ENCODE measurements at places on chromosomes 2 and 18.

GRCh38 chr2:200430017-200430416, 79.9 kb downstream of the KCTD18 start:
- DNase-seq = no peak

DNA sequence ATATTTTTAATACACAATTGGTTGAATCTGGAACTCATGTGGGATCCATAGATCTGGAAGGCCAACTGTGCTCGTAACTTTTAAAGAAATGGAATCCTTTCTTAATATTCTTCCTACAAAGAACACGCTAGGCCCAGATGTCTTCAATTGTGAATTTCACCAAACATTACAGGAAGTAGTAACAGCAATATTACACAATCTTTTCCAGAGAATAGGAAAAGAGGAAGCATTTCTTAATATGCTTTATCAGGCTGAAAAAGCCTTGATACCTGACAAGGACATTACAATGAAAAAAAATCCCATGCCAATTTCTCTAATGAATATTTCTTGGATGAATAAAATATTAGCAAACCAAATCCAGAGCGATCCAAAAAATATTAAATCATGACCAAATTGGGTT, 80.3 kb upstream of the HAAO start:
- no peak for DNase-seq

DNA sequence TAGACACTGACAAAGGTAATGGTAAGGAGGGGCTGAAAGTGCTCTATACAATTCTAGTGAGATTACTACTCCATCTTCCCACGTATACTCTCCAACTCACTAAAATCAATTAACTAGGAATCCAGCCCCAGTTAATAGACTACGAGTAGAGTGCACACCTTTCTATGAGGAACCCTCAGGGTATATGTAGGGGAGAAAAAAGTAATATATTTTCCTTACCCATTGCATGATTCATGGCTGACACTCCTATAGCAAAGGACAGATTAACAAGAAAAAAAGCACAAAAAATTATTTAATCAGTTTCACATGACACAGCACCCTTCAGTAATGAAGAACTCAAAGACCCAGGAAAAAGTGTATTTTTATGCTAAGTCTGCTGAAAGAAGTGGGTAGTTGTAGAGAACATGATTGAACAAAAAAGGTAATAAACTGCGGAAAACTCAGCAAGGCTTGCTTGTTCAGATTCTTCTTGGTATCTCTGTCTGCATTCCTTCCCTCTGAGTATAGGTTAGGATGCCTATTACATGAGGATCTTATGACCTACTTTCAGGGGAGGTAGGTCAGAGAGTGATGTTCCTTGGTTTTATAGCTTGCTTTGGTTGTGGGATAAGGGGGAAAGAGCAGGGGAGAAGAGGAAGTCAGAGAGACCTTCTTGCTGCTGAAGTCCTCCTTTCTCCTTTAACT, 342.0 kb upstream of the DLGAP1 start:
- no peak for DNase-seq

- DNase-seq = peak; percentile 83
Measured at GRCh38 chr18:2515908-2516625, 55.2 kb downstream of the METTL4 start.

- no peak for DNase-seq
Measured at GRCh38 chr2:41510108-41510507, 537.7 kb upstream of the PKDCC start.

GRCh38 chr2:42414158-42414557, 53.1 kb upstream of the COX7A2L start:
- DNase-seq = no peak

DNA sequence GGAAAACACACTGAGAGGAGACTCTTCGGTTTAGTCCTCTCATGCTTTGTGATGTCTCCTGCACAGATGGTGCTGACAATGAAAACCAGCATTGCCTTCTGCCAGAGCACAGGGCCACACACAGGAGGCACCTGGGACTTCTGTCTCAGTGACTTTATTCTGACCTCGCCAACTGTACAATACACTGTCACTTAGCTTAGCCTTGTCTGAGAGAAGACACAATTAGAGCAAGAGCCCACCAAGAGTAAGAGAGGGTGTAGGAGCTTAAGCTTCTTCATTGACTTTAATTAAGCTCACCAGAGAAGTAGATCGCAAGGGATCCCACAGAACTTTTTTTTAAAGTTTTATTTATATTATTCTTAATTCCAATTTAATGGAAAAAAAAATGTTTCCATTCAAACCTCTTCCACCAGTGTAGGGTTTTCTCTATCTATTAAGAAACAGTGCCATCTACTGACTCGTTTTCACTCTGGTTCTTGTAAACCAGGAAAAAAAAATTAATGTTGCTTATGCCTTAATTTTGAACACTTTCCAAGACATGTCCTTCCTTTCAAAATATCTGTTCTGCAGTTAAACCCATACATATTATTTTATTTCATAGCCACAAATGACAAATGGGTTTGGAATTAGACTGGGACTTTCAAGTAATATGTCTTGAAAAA, 42.4 kb upstream of the DDX18 start:
- DNase-seq = peak; percentile 39

- no peak for DNase-seq
Measured at GRCh38 chr2:102137138-102137537, 5.4 kb upstream of the IL1R1 start.

GRCh38 chr18:78739882-78740677, 239.5 kb upstream of the SALL3 start:
- no peak for DNase-seq

DNA sequence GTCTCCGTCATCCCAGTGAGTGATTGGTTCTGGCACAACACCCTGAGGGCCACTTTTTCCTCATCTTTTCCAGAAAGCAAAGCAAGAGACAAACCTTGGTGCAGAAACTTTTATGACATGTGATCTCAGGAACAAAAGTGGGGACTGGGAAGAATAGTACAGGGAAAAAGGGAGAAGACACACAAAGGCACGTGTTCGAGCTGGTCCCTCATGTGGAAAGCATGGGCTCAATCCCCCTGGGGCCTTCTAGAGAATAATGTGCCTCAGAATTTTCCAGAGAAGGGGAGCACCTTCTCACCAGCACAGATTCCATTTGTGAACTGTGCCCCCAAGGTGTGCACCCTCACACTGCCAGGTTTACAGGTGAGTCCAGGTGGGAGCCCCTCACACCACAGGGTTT, 312.6 kb downstream of the FBXO15 start:
- no peak for DNase-seq

GRCh38 chr2:98126061-98126460, 39.1 kb downstream of the VWA3B start:
- no peak for DNase-seq

GRCh38 chr2:127093648-127094210, 13.2 kb downstream of the BIN1 start:
- DNase-seq = no peak

DNA sequence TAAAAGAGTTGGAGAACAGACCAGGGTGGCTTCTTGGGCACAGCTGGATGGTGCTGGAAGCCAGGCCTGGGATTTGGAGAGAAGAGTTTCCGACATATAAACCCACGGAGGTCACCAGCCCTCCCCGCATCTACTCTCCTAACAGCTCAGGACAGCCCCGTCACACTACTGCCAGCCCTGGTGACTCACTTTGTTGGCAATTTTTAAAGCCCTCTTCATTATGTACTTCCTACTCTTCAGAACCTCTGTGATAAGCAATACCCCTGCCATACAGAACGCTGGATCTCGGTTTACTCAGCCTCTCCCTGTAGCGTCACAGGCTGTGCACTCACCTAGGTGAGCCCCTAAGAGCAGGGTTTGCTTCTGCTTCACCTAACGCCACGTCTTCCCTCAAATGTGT, 48.1 kb downstream of the ID2 start:
- DNase-seq = no peak

DNA sequence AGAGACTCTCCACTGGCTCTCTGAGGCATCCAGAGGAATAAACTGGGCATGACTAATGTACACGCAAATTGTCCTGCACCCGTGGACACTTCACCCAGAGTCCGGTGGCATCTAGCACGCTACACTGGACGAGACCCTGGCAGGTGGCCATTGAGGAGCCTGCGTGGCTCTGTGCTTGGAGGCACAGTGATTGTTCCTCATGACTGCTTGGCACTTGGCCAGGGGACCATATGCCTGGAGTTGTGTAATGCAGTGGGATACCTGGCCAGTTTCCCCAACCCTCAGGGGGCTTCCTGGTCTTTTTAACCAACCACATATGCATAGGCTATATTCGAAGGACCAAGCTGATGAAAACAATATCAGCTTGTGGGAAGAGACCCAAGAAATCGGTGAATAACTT, 66.6 kb downstream of the MTCL1 start:
- DNase-seq = no peak

GRCh38 chr2:18186816-18187613, 308.5 kb downstream of the KCNS3 start:
- DNase-seq = no peak

GRCh38 chr2:49003201-49003600, 151.1 kb downstream of the FSHR start:
- DNase-seq = no peak

GRCh38 chr2:136025057-136025973, 39.9 kb upstream of the DARS1 start:
- DNase-seq = no peak

DNA sequence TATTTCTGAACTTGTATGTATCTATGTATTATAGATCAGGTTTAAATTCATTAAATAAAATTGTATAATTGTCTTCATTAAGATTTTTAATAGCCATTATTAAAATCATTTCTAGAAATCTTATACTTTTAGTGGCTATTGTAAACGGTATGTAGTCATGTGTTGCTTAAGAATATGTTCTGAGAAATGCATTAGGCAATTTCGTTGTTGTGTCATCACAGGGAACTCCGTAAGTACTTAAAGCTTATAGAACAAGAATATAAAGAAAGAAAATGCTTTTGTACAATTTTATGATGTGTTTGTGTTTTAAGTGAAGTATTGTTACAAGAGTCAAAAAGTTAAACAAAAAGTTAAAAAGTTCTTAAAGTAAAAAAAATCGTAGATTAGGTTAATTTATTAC, 765.8 kb downstream of the METTL4 start:
- no peak for DNase-seq

GRCh38 chr2:46942891-46943626, 27.5 kb upstream of the MCFD2 start:
- no peak for DNase-seq

GRCh38 chr18:45253973-45254708, 361.1 kb upstream of the SLC14A2 start:
- no peak for DNase-seq

DNA sequence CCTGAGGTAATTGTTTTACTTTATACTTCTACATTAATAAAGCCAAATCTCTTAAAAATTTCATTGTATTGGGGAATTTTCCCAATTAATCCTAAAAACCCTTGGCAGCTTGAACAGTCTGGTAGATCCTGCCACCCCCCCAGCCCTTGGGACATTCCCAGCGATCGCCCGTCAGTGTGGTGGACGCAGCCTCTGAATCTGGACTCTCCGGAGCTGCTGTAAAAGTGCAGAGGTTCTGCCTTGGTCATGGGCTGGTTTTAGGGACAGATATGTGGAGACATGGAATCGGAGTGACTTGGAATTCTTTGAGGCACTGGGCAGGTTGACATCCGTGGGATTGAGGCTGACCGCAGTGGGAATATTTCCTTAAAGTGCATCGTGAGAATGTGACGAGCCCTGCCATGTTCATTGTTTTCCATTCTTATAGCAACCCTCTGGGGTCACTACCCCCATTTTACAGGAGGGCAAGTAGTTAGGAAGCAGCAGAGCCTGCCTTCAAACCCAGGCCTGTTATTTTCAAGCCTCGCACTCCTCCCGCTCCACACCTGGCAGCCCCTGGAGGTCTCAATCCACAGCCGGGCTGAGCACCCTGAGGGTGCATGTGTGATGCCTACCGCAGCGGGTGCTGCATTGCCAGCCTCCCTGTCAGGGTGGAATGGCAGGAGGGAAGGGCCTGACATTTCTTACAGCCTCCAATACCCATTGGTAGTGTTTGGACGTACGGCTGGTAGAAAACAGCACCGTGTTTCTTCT, 6.5 kb downstream of the EMILIN2 start:
- no peak for DNase-seq

DNA sequence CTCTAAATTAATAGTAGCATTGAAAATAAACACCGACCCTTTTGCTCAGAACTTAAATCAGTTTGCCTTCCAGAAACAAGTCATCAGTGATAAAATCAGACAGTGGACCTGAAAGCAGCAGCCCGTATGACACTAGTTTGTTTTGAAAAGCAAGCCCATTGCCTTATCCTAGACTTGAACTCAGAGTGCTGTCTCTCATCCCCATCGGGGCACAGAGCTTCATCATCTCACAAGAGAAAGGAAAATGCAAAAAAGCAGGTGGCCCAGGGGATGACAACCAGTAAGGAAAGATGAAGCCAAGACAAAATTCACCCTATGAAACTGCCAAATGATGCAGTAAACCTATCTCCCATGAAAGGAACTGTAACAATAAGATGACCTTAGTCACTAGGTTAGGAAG, 71.2 kb downstream of the CERKL start:
- no peak for DNase-seq

- no peak for DNase-seq
Measured at GRCh38 chr18:66193938-66194337, 410.0 kb downstream of the CDH19 start.

DNA sequence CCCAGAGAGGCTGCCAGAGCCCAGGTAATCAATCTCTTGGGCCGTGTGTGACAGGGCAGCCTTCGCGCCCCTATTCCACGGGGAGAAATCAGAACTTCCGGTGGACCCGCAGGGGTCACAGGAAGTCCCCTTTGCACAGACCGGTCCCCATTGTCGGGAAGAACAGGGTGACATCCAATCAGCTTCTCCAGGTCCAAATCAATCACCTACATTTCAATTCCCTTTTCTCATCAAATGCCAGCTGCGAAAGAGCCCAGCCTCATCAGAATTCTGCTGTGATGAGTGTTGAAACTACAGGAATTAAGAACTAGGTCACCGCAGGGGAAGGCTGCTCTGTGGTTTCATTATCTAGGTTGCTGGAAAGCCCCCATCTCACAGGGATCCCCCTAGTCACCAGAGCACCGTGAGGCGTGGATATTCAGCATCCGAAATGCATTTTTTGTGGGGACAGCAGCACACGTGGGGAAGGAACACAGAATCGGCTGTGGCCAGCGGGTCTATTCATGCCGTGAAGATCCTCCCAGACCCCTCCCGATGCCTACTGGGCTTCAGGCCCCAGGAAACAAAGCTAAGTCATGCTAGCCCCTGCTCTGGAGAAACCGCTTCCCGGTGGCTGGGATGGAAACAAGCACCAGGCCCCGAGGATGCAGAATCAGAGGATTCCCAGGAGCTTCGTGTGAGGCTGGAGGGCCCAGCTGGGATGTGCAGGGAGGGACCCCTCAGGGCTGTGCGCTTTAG, 193.7 kb upstream of the ID2 start:
- DNase-seq = no peak

DNA sequence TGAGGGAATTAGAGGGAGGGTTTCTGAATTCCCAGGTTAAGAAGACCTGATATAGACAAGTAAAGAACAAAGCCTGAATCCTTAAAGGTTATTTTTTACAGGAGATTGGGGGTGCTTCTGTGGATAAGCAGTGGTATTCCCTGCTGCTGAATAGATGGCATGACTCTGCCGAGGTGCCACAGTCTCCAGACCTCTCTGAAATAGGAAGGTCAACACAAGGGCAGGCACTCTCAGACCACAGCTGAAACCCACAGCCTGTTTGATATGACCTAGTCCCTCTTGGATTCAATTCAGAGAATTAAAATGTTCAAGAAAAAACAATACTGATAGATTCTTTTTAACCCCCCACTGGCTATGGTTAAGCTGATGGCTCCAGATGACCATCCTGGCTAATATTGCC, 259.3 kb downstream of the PTGR3 start:
- DNase-seq = no peak

Measured in SW 1271 (cell line).